ENCODE measurements at places on chromosomes 2 and 18.

GRCh38 chr2:226312155-226312554, 487.5 kb downstream of the IRS1 start:
- no peak for DNase-seq

GRCh38 chr18:9434122-9434701, 41.1 kb upstream of the RALBP1 start:
- no peak for DNase-seq

- DNase-seq = no peak
These were observed 302.4 kb downstream of the KCNS3 start for GRCh38 chr2:18180912-18181311.

- no peak for DNase-seq
These were observed 114.1 kb downstream of the EPB41L3 start for GRCh38 chr18:5429681-5430080.

DNA sequence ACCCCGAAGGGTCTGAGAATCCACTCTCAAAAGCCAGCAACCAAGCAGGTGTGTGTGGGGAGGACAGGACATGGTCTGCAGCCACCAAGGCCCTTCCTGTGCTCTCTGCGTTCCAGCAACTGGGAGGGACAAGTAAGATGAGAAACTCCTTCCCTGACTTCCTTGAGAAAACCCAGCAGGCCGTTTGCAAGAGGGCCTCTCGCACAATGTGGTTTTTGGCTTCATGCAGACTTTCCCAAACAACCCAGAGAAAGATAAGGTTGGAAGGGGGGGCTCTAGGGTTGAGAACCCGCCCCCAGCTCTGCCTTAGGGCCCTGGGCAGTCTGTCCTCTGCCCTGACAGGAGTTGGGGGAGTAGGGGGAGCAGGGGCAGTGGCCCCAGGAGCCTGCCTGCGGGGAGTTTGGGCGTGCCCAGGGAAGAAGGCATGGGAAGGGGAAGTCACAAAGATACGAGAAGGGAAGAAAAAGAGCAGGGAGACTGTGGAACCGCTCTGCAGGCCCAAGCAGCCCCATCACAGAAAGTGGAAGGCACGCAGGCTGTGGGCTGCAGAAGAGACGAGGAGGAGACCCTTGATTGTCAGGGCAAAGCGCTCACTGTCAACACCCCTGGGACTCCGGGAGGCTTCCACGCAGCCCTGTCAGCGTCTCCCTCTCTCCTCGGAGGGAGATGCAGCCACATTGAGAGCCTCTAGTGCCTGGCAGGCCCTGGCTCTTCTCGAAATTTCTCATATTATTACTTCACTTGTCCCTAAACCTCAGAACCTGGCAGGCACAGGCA, 99.8 kb downstream of the SMAD7 start:
- no peak for DNase-seq

- no peak for DNase-seq
These were observed 303.0 kb downstream of the ICOS start for GRCh38 chr2:204239411-204240165.

- DNase-seq = no peak
These were observed 1115.3 kb downstream of the LRP1B start for GRCh38 chr2:141015341-141016047.

DNA sequence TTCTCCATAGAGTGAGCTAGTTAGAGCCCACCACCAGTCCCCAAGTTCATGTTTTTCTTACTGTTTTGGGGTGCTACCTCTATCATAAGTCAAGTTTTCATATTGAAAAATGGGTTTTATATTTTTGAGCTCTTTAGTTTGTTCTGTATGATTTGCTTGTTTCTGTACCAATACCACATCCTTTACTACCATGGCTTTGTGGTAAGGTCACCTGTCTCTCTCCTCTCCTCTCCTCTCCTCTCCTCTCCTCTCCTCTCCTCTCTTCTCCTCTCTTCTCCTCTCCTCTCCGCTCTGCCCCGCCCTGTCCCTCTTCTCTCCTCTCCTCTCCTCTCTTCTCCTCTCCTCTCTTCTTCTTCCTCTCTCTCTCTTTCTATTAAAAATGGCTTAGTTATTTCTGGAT, 22.1 kb upstream of the LBH start:
- DNase-seq = no peak

- DNase-seq = no peak
These were observed 93.3 kb upstream of the CDC42EP3 start for GRCh38 chr2:37764739-37765138.

DNA sequence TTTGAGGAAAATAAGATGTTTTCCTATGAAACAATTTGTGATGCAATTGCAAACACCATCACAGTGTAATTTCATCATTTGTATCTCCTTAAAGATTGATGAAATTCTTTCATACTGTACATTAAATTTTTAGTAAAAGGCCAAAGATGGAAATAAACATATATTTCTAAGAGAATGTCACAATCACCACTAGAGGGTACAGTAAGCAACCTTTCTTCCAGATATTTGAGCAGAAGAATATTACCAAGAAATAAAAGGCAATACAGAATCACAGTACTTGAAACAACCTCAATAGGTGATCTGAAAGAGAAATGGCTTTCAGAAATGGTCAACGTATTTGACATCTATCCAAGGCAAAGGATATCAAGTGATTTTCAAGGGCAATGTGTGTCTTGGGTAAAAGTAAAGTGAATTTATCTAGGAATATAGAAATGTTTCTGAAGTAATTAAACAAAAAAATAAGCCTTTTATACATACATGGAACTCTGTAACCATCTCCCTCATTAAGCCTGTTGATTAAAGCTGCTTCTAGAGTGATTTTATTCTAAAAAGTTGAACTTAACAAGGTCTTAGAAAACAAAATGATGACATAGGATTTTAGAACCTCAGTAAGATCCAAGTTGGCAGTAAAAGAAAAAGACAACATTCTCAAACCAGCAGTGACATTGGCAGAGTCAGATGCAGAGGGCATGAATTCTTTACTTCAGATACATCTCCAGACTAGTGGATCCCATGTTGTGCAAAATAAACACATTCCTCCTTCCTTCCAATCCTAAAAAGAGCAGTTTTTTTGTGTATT, 90.3 kb upstream of the SESTD1 start:
- DNase-seq = no peak

GRCh38 chr2:148338541-148338940, 306.0 kb upstream of the EPC2 start:
- no peak for DNase-seq

DNA sequence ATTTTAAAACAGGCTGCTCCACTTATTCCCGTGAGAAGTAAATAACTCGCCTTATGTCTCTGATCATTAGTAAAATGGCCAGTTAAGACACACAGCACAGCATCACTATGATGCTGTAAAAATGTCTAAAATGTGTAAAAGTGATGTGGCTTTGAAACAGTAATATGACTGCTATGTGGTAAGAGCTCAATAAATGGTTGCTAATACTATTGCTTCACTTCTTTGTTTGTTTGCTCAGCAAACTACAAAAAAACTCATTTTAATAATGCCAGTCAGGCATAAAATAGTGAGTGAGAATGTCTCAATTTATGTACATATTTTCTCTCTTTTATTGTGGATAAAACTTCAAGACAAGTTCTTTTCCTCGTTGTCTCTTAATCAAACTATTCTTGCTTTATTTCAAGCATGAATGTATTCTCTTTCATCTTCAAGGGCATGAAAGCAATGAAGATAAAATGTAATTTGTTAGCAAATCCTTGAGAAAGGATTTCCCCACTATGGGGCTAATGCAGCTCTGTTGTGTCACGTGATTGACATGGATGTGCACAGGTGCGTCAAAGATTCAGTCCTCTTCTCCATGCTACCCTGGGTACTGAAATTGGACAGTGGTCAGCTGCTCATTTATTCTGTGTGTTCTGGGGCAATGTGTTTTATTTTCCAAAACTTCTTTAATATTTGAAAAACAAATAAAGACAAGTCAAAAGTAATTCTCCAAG, 387.2 kb downstream of the TRIB2 start:
- DNase-seq = no peak

- no peak for DNase-seq
These were observed 30.2 kb downstream of the UGP2 start for GRCh38 chr2:63871864-63872263.

GRCh38 chr2:204040016-204040415, 103.5 kb downstream of the ICOS start:
- DNase-seq = no peak

DNA sequence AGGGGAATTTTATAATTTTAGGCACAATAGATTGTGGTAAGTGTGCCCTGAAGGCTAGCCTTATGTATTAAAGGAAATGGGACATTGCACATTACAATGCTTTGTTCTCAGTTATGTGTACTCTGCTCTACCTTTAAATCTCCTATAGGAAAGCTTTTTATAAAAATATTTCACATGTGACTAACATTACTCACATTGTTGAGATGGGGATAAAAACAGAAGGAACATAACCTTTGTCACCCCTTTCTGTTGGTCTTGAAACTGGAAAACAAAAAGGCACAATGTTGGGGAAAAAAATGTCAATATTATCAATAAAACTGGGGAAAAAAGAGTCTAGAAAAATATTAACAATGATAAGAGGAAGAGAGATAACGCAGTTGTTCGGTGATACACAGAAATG, 17.3 kb upstream of the STAT1 start:
- DNase-seq = no peak

DNA sequence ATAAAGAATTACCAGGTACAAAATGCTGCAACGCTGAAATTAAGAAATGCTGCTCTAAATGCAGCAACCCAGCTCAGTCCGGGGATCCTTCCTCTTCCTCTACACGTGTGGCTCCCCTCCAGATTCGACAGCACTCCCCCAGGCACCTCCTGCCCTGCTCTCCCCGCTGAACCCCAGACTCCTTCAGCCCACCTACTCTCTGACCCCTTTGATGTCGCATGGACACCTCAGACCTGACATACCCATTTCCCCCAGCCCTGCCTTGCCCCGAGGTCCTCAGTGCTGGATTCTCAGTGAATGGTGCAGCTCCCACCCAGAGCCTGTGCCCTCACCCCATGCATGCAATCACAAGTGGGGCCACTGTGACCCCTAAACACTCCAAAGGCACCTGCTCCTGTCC, 4.6 kb upstream of the ADRA2B start:
- DNase-seq = no peak

DNA sequence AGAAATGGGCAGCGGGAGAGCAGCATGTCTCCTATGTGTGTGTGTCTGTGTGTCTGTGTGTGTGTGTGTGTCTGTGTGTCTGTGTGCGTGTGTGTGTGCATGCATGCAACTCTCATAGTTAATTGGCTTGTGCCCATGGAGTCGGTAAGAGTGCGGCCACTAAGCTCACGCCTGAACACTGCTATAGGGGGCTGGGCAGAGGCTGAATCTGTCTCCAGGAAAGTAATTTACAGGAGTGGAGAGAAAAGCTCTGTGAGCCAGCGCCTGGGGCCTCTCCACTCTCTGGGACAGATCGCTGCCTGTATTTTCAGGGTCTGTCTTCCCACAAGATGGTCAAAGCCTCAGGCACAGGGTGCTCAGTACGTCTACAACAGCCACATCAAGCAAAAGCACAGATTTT, 553.4 kb downstream of the TNS1 start:
- no peak for DNase-seq

DNA sequence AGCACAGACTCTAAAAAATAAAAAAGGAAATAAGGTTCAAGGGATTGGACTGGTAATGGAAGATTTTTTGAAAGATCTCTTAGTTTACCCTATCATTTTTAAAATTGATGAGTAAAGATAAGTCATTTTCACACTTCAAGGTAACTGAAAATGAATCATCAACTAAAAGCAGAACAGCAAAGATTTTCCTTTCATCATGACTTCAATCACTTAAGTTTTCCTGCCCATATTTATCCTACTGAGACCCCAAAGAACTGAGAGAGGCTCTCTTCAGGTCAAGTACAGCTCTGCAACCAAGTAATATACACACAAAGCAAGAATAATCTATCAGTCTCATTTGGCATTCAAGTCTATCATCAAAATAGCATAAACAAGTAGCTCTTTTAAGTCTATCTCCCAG, 540.7 kb downstream of the METTL4 start:
- DNase-seq = no peak

DNA sequence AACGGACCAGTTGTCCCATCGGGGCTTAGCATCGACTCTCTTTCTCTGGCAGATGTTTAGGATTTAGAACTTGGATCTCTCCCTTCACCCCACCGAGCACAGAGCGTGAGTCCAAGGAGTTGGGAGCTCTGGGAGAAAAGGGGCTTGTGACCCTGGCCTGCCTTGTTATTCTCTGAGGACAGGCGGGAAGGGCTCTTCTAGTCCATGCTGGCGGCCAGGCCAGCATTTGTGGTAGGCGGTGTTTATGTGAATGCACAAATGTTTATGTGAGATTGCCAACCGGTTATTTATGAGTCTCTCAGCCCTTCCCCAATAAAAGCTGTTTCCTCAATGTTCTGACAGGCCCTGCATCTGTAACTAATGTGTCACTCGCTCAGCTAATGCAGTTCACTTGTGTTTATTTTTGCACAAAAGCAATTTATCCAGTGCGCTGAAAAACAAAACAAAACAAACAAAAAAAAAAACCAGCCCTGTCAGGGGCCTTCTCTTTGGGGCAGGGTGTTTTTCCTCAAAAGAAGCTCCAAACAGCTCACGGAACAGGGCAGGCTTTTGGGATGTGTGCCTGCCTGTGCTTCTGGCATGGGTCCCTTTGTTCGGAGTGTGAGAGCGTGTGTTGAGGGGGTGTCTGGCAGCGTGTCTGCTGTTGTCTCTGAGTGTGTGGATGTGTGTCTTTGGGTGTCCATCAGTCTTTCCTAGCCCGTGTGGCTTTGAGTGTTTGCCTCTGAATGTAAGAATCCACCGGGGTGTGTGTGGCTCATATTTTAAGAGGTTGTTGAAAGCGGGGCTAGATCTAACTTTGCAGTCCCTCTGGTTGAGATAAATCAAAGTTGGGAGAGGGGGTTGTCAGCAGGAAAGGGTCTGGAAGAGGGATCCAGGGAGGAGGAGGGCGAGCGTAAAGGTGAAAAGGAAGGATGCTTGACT, 52.8 kb upstream of the HAAO start:
- DNase-seq = no peak
